ENCODE measurements at places on chromosomes 1 and 21.

- no peak for DNase-seq
These were observed 183.2 kb downstream of the TRABD2B start for GRCh38 chr1:47813970-47814369.

GRCh38 chr1:227314014-227314848 is 4.1 kb downstream of the CDC42BPA start:
- DNase-seq: no peak

- no peak for DNase-seq
These were observed 57.2 kb upstream of the ANGPTL1 start for GRCh38 chr1:178928041-178928440.

DNA sequence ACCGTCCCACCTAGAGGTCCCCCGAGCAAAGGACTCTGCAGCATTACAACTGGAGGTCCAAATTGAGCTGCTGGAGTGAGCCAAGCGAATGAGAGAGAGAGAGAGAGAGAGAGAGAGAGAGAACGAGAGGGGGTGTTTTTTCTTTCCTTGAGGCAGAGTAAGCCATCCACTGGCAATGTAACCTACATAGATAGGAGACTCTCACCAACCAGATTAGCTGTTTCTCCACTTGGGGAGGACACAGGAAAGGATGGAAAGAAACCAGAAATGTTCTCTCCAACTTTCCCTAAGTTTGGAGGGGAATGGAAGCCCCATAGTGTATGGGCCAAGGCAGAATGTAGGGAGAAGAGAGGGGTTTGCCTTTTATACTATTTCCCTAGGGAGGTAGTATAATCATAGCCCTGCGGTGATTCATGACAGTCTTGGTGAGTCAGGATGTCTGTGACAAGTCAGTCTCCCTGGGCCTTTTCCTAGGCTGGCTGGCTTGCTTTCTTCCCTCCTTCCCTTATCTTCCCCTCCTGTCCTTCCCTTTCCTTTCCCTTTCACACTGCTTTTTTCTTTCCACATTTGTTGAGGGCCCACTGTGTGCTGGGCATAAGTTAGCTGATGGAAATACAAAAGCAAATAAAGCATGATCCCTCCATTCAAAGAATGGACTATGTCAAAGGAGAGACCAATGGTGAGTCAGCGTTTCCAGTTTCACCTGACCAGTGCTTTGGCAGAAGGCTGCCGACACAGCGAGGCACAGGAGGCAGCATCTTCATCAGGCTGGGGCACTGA is 7.1 kb downstream of the FNDC7 start:
- no peak for DNase-seq

DNA sequence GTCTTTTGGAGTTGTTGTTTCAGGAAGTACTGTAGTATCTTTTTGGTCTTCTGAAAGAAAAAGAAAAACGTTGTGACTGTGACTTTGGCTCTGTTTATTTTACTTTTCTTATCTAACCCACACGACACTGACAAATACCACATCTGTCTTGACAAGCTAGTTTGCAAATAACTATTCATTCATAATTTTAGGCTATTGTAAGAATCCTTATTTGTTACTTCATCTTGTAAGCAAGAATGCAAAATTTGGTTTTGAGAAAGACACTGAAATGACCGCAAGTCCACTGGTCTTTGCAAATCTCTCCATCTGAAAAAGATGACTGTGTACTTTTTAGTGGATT is 12.7 kb downstream of the TGFB2 start:
- no peak for DNase-seq

DNA sequence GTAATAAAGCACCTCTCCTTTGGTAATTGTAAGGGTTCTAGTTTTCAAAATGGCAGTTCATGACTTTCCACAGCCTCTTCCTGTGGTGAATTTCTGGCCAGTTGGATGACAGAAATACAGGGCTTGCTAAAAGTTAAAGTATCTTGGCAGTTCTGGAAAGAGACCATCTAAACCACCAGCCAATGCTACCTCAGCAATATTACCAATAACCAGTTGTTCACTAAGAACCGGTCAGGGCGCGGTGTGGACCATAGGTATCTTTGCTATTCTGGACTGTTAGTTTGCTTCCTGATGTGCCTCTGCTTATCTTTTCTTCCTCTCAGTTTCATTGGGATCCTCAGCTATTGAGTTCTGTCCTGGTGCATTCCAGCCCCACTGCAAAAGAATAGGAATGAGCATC is 124.7 kb downstream of the HS2ST1 start:
- DNase-seq: no peak

GRCh38 chr1:169812131-169812530 is 17.4 kb upstream of the METTL18 start:
- no peak for DNase-seq

DNA sequence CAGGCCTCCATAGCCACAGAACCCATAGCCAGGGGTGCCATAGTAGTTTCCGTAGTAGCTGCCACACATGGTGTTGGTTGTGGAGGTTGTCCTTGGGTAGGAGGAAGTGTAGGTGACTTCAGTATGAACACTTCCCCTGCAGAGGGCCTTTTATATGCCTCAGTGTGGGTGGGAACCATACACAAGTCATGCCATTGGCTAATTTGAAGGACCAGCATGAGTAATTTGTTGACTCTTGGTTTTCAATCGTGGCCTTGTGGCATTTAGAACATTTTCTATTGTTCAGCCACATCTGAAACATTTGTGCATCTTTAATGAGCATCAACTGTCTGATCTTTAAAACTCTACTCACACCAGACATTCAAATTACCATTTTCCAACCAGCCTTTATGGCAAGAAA is at the start of gene KRTAP6-1:
TSS of gene KRTAP6-1 (minus strand) at position 95 of the 400 bp plus-strand sequence. CDS start at position 69, 26 bp downstream.
- DNase-seq: no peak

DNA sequence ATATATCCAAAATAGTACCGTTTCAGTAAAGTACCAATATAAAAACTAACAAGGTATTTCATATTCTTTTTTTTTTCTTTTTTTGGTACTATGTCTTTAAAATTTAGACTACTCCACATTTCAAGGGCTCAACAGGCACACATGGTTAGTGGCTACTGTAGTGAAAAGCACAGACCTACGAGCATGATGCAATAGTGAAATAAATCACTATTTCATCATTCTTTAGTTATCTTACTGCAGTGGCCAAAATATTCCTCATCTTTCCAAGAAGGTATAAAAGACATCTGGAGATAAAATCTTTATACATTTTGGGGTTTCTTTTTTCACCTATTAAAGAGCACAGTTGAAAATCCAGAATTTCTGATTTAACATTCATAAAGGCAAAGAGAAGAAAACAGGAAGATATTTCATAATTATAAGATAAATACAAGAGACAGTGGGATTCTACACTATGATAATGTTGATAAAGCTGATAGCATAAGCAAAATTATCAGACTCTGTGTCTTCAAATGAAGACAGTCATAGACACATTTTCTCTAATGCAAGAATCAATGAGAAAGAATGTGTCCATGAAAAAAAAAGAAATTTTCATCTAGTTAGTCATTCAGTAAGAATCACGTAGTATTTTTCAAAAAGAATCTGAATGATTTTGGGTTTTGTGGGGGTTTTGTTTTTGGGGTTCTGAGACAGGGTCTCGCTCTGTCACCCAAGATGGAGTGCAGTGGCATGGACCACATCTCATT is 41.9 kb downstream of the CEP170 start:
- peak; percentile 11 for DNase-seq

- no peak for DNase-seq
These were observed 118.3 kb downstream of the DHRS3 start for GRCh38 chr1:12499539-12500240.

Measured in HuH-7 (cell line).